Omental fat pad (tissue), 4 donors: ENCODE measurements at places on chromosomes 4 and X. TPM values are rescaled to one million over a fixed set of nuclear protein-coding genes. Genes with fewer than 3 reads are reported as not detected.

- DNase-seq, result no peak
These were observed 105.4 kb upstream of the ANK2 start for GRCh38 chr4:112944006-112944405.

DNA sequence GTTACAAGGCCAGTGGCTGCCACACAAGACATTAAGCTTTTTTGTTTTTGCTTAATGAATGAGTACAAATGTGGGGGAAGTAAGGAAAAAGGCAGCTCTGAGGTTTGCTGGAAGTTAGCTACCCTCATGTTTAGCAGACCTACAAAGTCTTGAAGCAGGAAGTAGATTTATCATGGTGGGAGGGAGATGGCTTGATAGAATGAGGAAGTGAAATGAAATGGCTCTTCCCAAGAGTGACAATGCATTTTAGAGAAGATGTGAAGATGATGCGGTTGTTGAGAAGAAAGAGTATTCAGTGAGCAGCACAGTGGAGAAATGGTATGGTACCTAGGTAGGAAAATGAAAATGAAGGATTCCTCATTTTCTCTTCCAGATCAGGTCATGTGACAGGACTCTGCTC, 108.0 kb downstream of the SLIT2 start:
- DNase-seq, result no peak

MAGEE1 gene
- 0.48 TPM for total RNA-seq

- DNase-seq, result no peak
These were observed 13.1 kb downstream of the TAB3 start for GRCh38 chrX:30875957-30876356.

DNA sequence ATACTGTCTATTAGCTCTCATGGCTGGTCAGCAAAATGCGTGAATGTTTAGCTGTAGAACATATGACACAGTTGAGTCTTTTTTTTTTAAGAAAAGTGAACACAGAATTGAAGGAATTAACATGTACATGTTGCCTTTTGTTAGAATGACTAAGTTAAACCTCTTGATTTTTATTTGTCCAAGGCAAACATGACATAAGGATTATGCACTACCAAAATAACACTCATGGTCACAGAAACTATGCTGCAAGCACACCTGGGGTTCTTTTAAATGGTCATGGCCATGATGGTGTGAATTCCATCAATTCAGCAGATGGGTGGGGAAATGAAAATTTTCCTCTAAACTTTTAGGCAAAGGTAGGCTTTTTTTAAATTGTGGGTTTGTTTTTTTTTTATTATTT, 80.1 kb upstream of the CXCL13 start:
- DNase-seq, result no peak

GRCh38 chr4:90572996-90573395, 445.8 kb downstream of the CCSER1 start:
- DNase-seq, result no peak

GRCh38 chr4:152398060-152398459, 137.8 kb downstream of the FBXW7 start:
- no peak for DNase-seq

PHEX gene
- 0.09 TPM for total RNA-seq

DNA sequence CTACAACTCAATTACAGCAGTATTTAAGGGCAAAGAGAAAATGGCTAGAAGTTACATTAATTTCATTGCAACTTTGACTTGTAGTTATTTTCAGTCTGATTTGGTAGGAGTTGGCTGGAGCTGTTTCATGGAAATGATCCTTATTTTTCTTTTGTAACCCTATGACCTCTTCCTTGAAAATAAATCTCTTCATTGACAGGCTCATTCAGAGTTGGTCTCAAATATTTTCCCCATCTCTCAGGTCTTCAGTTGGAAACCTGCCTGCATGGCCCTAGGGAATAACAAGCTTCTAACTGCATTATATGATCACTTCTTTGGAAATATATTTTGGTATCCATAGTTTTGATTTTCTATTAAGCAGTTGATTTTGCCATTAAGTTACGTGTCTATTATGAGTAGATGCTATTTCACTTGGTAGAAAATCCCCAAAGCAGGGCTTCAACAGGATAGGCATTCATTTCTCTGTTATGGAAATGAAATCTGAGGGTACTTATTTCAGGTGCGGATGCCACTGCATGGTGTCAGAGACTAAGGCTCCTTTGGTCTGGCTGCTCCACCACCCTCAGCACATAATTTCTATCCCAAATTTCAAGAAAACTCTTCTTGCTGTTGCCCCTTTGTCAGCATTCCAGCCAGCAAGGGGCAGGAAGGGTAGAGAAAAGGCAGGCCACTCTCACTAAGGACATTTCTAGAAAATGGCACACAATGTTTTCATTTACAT, 502.5 kb downstream of the SPRY1 start:
- DNase-seq, result no peak

PNMA6F gene
- total RNA-seq, result not detected

DNA sequence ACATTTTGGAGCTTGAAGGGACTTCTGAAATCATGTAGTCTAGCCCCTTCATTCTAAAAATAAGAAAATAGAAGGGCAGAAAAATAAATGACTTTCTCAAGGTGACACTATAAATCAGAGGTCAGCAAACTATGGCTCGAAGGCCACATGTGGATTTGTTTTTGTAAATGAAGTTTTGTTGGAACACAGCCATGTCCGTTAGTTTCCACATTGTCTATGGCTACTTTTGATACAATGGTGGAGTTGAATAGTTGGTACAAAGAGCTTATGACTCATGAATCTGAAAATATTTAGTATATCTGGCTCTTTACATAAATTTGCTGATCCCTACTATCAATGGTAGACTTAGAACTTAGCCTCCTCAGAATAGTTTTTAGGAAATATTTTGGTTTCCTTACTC, 302.4 kb upstream of the PRPS2 start:
- DNase-seq, result no peak

DCLK2 gene
- total RNA-seq, result 8.0 TPM

DNA sequence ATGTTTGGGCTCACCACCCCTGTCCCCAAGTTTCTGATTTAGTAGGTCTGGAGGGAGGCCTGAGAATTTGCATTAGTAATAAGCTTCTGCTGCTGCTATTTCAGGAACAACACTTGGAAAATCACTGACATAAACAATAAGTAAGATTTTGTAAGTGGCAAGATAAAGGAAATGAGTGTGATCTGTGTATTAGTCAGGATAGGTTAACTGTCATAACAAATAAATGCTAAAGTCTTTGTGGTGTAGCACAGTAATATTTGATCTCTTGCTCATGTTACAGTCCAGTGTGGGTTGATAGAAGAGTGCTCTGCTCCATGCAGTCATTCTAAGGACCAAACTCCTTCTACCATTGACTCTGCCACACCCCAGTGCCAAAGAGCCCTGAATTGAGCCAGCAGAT, 67.0 kb downstream of the NHS start:
- DNase-seq, result no peak

- no peak for DNase-seq
These were observed 347.4 kb downstream of the BCOR start for GRCh38 chrX:39750256-39750790.

- DNase-seq, result no peak
These were observed 58.1 kb downstream of the LINC00632 start for GRCh38 chrX:140767646-140768045.

GRCh38 chr4:187171706-187172339, 448.2 kb upstream of the FAT1 start:
- no peak for DNase-seq

LANCL3 gene
- total RNA-seq, result 0.16 TPM
